ENCODE measurements at places on chromosomes 5 and 9. TPM values are rescaled to one million over a fixed set of nuclear protein-coding genes. Genes with fewer than 3 reads are reported as not detected.
A peak's percentile ranks its signal among the peaks of the same experiment; 100 is the strongest.

DNA sequence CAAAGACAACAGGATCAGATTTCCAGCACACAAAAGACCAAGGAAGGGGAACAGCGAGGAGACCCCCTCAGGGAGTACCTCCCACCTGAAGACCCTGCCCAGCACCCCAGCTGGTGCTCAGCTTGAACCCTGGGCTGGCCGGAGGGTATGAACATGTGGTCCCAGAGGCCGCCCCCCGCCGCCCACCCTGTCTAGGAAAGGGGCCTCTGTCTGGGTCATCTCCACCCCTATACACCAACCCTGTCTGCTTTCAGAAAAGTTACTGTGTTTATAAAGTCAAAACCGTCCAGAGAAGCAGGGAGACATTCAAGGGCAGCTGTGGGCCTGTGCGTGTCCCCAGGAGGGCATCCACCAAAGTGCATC is 72.2 kb downstream of the ADAMTS2 start:
- no peak for ATAC-seq

- no peak for ATAC-seq
Observed at GRCh38 chr5:150058480-150059126, 27.8 kb downstream of the CSF1R start.

- no peak for ATAC-seq
Observed at GRCh38 chr5:179192185-179192890, 132.2 kb downstream of the ZNF354C start.

The ATG12 gene
- 48.5 TPM for total RNA-seq

The ZDHHC11B gene
- total RNA-seq, result not detected

DNA sequence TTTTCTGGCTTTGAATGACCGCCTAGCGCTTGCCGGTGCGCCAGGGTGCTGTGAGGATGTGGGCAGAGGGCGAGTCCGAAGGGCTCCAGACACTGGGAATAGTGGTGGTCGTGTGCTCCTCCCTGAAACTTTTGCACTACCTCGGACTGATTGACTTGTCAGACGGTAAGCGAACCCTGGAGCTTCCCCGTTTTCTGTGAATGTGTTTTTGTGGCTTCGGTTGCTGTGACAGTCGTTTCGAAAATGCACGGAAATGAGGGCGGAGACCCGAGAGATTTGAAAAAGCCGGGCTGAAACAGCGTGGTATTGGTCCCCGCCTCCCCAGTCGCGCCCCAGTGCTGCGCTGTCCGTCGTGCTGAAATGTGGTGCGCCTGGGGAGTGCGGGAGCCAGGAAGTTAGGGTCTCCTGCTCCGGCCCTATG is 102.5 kb upstream of the GABRP start:
- peak; percentile 77 for ATAC-seq

DNA sequence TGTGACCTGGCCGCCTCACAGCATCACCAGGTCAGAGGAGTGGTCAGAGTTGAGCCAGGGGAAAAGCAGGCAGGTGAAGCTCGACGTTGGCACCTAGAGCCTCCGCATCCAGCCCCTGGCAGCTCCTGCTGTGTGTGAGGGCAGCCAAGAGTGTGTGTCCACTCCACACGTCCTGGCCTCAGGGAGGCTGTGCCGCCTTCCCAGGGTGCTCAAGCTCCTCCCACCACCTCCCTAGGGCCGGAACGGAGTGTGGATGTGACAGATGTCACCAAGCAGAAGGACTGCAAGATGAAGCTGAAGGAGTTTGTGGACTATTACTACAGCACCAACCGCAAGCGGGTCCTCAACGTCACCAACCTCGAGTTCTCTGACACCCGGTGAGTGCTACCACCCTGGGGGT is 72.5 kb downstream of the PHF2 start:
- ATAC-seq, result no peak

DNA sequence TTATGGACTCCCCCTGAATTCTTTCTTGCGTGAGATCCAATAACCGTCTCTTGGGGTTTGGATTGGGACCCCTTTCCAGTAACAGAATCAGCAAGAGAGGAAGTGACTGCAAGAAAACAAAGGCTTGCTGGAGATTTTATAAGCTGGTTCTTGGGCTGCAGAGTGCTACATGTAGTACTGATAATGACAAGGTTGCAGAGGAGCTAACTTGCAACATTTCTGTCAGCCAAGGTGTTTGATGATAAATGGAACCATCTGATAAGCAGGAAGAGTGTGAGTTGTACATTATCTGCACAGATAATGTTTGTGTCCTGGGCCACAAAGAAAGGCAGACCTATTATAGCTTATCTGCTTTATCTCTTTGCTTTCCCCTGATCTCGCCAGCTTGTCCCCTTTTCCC is 37.1 kb downstream of the DNAJB5 start:
- no peak for ATAC-seq

GRCh38 chr9:120918931-120919842 is 7.4 kb downstream of the TRAF1 start:
- ATAC-seq, result peak; percentile 17

DNA sequence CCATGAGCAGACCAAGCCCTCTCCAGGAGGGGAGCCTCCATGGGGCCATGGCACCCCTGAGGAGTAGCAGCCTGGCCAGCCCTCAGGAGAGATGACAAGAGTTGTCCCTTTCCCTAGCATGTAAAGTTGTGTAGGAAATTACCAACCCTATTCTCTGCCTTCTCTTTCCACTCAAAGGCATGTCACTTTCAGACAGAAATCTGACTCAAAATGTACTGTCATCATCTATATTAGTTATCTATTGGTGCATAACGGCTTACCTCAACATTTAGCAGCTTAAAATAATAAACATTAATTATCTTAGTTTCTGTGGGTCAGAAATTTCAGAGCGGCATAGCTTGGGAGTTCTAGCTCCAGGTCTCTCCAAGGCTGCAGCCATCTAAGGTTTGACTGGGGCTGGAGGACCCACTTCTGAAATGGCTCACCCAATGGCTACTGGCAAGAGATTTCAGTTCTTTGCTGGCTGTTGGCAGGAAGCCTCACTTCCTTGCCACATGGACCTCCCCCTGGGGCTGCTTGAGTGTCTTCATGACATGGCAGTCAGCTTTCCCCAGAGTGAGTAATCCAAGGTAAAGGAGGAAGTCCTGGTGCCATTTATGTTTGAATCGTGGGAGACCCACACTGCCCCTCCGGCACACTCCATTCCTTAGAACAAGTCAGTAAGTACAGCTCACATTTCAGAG is 632.3 kb downstream of the CCDC171 start:
- no peak for ATAC-seq

GRCh38 chr9:38185647-38186403 is 116.8 kb upstream of the SHB start:
- peak; percentile 48 for ATAC-seq

GRCh38 chr9:130196643-130197042 is 24.4 kb downstream of the NCS1 start:
- no peak for ATAC-seq

DNA sequence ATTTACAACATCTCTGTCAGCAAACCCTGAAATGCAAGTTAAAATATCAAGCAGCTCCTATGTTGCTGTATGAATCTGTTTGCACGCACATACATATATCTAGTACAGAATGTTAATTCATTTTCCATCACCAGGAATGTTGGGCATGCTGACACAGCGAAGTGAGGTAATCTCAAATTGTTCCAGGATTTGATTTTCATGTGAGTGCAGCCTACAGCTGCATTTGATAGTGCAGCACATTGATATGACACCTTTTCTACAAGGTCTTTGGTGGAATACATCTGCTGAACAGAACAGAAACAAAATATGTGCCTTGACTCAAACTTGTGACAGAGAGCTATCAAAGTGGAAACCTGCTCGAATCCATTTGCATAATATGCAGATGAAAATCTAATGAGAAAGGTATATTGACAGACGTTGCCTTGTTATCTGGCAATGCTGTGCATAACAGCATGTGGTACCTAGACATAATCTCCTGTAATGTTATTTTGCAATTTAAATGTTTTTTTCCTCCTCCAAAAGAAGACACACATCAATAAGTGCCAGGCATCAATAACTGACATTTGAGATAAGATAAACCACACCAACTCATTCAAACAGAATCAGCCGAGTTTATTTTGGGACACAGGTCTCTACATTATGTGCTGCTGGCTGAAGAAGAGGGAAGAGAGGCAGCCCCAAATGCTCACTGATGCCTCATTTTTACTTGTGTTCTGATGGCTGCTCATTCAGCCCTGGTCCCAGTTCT is 512.2 kb downstream of the ZNF608 start:
- ATAC-seq, result peak; percentile 7

DNA sequence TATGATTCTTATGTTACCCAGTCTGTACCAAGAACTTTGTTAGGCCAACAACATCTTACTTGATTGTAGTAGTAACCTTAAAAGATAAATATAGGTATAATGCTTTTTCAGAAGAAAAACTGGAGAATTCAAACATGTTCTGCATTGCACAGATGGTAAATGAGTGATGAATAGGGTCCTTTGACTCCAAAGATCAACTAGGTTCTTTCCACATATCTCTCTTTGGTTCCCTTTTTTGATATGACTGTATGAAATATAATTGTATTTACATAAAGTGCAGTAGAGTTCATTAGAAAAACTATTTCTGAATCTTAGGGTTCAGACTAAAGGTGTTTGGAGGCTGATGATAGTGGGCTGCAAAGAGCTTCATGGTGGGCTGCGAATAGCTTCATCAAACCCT is 150.5 kb upstream of the CDKN2B start:
- ATAC-seq, result no peak

DNA sequence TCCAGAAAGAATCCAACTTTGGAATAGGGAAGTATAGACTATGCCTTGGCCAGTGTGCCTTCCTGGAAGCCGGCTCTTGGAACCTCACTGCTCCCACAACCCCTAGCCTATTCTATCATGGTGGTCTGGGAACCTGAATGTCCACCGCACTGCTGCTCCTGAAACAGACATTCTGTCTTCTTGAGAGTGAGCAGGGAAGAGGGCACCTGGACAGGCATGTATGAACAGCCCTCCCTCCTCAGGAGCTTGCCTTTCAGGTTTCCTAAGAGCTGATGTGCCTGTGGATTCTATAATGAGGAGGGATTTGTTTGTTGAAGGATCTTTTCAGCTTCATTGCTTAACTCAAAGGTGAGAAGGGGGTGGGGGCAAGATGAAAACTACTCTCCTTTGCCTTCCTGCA is 55.1 kb upstream of the XPA start:
- no peak for ATAC-seq

DNA sequence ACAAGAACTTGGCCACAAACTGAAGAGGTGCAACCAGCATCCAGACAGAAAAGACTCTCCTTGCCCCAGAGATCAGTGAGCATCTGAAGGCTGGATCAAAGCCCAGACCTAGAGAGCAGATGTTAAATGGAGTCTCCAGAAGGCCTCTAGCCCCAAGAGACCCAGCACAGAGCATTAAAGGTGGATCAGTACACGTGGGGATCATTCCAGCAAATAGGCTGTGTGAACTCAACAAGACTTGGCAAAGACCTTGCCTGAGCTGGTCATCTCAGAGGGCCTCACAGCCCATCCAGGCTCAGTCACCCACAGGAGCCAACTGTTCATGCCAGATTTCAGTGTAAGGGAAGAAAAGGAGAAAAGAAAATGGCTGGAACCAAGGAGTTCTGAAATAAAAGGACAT is 214.0 kb downstream of the ENC1 start:
- no peak for ATAC-seq

DNA sequence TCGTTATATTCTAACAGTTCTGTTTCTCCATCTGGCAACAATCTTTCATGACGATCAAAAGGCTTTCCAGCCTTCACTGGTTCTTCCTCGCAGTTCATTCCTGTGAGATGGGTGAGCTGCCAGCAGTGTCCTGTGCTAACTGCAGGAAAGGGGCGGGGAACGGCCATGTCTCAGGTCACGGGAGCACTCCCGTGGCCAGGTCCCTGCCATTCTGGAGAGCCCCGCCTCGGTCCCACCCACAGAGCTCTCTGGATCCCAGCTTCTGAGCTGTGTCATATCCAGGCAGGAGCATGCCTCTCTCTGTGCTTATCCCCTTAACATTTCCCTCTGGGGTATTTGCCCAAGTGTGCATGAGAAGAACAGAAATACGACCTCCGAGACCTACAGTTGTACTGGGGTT is 297.8 kb upstream of the IRX2 start:
- no peak for ATAC-seq

GRCh38 chr5:7679663-7680062 is 171.3 kb downstream of the CFAP90 start:
- ATAC-seq, result no peak

DNA sequence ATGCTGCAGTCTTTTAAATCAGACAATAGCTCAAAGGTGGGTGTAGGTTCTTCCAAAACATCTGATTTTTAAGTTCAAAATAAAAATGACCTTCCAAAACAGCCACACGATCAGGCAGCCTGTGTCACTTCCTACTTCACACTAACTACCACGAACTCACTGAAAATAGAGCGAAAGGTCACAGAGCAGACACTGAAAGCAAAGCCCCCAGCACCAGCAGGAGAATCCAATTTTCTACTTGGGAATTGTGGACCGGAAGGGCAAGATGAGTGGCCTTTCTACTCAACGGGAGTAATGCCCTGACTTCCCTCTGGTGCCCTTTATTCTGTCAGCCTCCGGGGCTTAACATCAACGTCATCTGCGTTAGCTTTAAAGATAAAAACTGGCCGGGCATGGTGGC is 107.8 kb upstream of the FAM120A start:
- no peak for ATAC-seq

- ATAC-seq, result no peak
Observed at GRCh38 chr5:86557920-86558319, 59.8 kb upstream of the COX7C start.

The BARHL1 gene
- 0.17 TPM for total RNA-seq

The GPR151 gene
- 6.4 TPM for total RNA-seq

DNA sequence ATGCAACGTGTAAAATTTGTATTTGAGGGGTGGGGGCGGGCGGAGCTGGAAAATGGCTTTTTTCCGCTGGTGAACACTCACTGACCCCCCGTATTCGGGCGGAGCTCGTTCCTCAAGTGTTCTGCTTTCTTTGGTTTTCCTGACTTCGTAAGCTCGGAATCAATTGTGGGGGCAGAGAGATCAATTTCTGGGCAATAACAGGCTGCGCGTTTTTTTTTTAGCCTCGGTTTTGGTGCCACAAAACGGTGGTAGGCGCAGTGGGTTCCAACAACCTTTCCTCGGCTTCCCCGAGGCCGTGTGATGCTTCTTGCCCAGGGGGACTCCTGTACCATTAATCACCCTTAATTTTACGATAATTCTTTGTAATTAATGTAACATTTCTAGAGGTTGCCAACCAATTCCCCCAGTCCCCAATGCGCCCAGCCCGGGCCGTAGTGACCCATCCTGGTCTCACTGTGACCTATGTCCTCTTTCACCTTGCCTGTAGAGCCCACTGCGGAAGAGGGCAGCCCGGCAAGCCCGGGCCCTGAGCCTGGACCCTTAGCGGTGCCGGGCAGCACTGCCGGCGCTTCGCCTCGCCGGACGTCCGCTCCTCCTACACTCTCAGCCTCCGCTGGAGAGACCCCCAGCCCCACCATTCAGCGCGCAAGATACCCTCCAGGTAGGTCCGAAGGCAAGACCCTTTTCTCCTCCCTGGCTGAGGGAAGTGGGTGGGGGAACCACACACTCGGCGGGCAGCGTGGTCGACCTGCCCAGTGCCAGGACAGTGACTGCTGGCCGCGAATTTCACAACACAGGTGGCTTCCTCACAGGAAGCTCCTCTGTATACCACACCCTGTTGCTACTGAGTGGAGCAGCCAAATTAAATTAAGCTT is 3.7 kb downstream of the NR4A3 start:
- no peak for ATAC-seq
